ENCODE measurements at places on chromosomes 3 and 15.

DNA sequence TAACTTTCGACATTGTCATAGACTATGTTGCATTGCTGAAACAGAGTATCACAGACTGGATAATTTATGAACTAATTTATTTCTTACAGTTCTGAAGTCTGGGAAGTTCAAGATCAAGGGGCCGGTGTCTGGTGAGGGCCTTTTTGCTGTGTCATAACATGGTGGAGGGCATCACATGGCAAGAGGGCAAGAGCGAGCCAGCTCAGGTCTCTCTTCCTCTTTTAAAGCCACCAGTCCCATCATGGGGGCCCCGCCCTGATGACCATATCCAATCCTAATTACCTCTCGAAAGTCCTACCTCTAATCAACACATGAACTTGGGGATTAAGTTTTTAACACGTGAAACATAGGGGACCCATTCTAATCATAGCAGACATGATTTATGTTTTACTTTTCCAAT, 33.5 kb upstream of the DCUN1D1 start:
- DNase-seq: no peak

DNA sequence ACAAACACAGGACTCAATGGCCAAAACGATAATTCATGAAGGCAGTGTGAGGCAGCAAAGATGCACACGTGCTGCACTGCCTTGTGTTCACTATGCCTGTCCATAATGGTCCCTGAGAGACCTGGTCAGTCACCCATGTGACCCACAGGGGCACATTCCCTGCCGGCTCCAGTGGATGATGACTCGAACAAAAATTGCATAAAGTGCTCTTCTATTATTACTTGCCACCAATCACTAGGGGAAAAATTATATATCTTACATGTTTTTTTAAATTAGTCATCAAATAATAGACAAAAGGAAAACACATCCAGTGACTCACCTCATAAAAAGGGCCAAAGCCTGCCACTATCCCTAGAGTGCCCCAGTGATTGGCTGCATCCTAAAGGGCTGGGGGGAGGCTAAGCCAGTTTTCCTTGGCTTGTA, 47.5 kb downstream of the UBP1 start:
- no peak for DNase-seq

- DNase-seq: no peak
Observed at GRCh38 chr3:170102431-170102830, 64.6 kb downstream of the GPR160 start.

DNA sequence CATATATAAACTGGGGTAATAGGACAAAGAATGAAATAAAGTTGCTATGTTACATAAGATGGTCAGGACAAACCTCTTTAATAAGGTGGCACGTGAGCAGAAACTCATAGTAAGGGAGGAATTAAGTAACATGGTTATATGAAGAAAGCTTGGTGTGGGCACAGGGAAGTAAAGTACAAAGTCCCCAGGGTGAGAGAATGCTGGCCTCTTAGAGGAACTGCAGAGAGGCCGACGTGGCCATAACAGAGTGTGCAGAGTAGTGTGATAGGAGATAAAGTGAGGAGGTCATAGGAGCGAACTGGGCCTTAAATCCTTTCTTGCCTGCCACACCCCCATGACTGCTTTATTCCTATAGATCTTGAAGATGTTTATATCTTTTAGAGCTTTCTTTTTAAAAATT, 17.4 kb upstream of the RBMS3 start:
- DNase-seq: no peak

DNA sequence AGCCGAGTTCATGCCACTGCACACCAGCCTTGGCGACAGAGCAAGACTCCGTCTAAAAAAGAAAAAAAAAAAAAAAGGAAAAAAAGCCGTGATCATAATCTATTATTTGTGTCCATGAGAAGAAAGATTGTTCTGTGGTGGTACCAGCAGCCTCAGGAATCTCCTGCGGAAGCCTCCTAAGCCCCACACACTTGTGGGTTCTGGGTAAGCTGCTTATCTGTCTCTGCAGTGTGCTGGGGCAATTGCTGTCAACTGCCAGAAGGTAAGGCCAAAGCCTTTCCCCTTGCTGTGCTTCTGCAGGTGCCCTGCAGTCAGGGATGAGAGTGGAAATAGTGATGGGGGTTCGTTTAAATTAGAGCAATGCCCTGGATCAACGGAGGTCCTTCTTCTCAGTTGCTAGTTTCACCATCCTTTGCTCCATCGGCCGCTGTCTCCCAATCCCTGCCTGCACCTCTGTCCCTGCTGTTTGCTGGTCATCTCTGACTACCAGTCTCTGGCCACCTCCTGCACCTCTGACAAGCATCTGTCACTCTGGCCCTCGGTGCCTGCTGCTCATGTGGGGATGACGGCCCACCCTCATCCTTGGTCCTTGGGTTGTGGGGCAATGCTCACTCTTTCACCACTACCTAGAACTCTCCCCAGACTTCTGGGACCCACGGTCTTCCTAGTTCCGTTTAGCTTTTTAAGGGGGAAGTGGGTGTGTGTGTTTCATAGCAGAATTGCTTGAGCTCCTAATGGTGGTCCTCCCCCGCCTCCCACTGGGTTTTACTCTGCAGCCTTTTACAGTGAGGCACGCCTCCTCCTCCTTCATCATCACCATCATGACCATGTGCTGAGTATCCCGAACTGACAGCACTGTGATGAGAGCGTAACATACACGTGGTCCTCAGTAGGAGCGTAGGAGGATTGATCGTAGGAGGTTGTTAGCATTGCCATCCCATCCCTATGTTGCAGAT, 25.5 kb downstream of the CHRD start:
- no peak for DNase-seq

DNA sequence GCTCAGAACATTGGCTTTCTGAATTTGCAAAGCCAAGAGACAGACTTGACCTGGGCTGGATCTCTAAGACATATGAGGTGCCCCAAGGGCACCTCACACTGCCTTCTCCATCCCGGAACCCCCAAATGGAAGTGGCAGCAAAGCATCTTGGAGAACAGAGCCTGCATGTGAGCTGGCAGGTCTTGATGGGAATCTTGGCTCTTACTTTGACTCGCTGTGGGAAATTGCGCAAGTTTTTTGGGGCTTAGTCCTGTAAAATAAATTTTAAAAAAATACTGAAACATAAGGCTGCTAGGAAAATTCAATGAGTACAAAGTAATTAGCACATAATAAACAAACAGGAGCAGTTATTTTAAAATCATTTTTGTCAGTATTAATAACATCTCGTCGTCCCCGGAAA, 13.7 kb upstream of the SEC22A start:
- no peak for DNase-seq

GRCh38 chr15:69767191-69767590, 314.6 kb downstream of the RPLP1 start:
- no peak for DNase-seq
